Omental fat pad (tissue), 4 donors: ENCODE measurements at places on chromosomes 1 and 21.

GRCh38 chr1:53026254-53026653 lies 35.8 kb upstream of the PODN start:
- DNase-seq, result no peak

DNA sequence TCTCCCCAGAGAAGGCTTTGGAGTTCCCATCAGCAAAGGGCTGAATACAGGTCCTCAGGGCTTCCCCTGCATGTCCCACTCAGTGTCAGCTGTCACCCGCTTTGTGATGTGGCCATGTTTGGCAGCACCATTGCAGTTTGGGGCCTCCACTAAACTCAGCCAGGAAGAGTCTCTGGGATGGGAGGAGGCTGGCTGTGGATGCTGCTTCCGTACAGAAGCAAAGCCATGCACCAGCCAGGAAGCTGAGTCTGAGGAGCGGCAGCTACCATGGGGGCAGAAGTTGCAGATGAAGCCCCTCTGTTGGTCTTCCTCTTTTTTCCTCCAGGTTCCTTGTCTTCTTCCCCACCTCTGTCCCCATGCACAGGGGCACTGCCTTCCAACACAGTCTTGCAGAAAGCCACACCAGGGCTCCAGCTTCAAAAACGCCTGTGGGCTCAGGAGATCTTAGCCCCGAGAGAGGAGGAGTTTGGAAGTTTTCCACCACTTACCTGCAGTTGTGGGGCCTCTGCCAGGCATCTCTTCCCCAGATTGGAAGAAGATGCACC lies 416.8 kb downstream of the NPHP4 start:
- no peak for DNase-seq

DNA sequence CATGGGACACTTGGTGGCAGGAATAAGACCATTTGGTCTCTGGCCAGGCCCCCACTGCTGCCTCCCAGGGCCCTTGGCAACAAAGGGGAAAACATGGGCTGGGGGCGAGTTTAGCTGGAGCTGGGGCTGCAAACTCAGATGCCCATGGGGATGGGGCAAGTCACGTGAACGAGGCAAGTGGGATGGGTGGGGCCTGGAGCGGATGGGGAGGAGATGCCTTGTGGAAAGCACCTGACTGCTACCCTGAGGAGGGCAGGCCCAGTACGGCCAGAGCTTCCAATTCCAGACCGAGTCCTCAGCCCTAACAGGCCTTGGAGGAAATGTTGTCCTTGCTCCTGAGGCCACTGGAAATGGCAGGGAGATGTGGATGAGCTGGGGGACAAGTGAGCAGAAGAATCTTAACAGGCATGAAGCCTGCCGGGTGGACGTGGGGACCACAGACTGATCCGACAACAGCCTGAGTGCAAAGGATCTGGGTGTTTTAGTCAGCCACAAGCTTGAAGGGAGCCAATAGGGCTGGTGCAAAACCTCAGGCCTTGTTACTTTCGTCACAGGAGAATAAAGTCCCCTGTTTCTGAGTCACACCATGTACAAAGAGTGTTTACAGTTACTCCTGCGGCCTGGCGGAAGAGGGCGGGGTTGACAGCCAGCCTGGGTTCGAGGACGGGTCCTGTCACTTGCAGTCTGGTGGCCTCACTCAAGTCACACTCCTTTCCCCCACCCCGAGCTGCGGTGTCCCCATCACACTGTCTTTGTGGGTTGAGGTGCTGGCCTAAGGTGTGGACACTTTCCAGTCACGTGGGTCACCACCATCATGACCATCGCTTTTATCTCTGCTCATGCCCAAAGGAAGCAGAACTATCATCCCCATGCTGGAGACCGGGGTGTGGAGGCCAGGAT lies 19.1 kb downstream of the RUNX3 start:
- no peak for DNase-seq

DNA sequence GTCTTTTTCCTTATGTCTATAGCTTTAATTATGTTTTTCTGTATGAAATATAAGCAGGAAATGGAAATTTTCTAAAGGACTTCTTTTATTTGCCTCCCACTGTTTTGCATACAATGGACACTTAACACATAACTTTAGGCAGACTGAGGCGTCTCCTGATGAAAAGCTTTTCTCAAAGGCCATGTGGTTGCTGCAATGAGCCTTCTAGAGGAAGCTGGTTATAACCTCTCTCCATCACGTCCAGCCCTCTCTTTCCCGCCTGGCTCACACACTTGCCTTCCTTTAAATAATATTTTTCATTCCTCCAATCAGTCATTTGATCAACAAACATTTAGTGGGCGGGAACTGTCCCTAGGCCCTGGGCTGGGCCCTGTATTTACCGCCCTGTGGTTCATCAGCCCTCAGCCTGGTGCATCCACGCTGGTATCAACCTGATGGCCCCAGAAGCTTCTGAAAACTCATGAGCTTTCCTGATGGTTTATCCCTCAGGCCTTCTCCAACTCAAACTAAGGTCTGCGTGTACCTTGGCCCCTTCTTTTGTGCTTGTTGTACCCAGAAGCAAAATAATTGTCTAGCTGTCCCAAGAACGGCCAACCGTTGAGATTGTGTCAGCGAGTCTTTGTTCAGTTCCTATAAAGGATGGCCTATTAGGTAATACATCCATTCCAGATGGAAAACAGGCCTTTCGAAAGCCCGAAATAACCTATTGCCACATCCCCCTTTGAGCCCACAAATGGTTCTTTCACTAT lies 75.3 kb upstream of the LYST start:
- DNase-seq, result no peak

DNA sequence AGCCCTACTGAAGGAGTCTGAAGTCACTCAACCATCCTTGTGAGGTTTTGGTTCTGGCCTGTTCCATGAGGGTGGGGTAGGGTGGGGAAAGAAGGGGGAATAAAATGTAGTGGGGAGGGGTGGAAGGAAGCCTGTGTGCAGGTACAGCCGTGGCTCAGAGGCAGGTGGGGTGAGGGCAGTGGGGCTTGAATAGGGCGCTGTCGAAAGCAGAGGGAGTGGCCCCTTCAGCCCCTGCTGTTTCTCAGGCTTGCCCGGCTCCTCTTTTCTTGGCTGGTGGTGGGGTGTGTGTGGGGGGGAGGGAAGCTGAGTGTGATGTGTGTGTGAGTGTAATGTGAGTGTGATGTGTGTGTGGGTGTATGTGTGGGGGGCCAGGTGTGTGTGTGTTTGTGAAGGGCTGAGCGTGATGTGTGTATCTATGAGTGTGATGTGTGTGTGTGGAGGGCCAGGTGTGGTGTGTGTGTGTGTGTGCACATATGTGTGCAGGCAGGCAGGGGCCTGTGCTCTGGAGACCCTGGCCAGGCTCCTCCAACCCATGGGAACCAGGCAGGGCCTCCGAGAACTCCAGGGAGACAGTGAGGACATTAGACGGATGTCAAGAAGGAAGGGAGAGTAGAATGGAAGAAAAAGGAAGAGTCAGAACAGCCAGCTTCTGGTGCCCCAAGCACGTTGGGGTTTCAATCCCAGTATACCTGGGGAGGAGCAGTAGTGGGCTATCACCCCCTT lies 9.0 kb downstream of the SOX13 start:
- DNase-seq, result no peak

- DNase-seq, result no peak
Measured at GRCh38 chr1:151352021-151352718, 5.1 kb upstream of the RFX5 start.

GRCh38 chr1:25664357-25665199 lies 48.0 kb downstream of the MAN1C1 start:
- no peak for DNase-seq

DNA sequence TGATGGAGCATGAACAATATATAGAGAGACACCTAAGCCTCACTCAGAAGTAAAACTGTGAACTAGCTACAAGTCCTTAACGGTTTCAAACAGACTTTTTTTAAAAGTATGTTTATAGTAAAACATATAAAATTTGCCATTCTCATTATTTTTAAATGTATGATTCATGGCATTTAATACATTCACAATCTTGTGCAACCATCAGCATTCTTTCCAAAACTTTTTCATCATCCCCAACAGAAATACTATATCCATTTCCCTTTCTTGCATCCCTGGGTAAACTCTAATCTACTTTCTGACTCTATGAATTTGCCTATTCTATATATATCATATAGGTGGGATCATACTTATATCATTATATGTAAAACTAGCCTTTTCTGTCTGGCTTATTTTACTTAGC lies 25.5 kb downstream of the EVI5 start:
- DNase-seq, result no peak

- DNase-seq, result no peak
Measured at GRCh38 chr1:234708700-234709395, 98.9 kb upstream of the IRF2BP2 start.

DNA sequence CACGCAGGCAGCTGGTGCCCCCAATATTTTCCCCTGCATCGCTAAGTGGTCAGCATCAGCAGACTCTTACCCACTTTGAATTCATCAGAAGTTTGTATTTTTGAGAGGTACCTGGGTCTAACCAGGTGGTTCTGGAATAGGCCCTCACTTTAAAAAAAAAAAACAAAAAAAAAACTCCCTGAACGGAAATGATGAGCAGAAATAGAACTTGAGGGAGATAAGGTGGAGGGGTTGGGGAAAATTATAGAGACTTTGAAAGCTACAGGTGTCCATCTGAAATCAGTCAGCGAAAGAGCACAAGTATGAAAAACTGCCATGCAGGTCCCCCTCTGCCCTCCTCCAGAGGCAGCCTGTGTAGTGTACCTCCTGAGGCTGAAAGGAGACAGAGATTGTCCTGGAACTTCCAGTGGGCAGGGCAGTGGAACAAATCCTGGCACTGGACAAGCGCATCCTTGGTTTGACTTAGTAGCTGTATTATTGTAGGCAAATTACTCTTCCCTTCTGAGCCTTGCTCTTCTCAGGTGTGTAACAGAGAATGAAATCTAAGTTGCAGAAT lies 1.2 kb downstream of the SLAMF7 start:
- DNase-seq, result no peak

GRCh38 chr1:111369177-111369576 lies 58.4 kb downstream of the OVGP1 start:
- no peak for DNase-seq

GRCh38 chr21:43361493-43362296 lies 65.2 kb downstream of the SIK1 start:
- DNase-seq, result no peak

GRCh38 chr1:89465201-89465600 lies 59.4 kb upstream of the LRRC8B start:
- no peak for DNase-seq
